ENCODE measurements at places on chromosomes 13 and 19.
A peak's percentile ranks its signal among the peaks of the same experiment; 100 is the strongest.

- DNase-seq = peak; percentile 97
Observed at GRCh38 chr19:1507763-1508506, 4.9 kb downstream of the ADAMTSL5 start.

- peak; percentile 28 for DNase-seq
Observed at GRCh38 chr19:13430790-13431582, 75.3 kb downstream of the CACNA1A start.

DNA sequence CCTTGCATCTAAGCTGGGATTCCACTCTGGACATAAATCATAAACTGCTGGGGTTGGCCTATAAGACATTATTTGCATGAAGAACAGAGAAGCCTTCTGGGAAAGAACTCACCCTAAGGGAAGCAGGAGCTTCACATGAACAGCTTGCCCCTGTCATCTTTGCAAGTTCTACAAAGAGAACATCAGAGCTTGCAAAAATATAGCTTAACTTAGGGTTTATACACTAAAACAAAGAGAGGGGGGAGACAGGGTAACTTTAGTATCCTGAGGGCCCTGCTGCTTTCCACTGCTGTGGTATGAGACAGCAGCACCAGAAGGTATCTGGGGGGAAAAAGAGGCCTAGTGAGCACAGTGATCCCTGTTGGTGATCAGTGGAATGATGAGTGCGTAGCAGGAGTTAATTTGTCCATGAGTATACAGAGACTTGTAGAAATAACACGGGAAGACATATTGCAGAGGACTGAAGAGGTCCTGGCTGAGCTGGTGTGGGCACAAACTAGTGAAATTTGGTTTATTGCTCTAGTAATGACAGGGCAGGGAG, 116.1 kb upstream of the TSC22D1 start:
- DNase-seq = no peak

DNA sequence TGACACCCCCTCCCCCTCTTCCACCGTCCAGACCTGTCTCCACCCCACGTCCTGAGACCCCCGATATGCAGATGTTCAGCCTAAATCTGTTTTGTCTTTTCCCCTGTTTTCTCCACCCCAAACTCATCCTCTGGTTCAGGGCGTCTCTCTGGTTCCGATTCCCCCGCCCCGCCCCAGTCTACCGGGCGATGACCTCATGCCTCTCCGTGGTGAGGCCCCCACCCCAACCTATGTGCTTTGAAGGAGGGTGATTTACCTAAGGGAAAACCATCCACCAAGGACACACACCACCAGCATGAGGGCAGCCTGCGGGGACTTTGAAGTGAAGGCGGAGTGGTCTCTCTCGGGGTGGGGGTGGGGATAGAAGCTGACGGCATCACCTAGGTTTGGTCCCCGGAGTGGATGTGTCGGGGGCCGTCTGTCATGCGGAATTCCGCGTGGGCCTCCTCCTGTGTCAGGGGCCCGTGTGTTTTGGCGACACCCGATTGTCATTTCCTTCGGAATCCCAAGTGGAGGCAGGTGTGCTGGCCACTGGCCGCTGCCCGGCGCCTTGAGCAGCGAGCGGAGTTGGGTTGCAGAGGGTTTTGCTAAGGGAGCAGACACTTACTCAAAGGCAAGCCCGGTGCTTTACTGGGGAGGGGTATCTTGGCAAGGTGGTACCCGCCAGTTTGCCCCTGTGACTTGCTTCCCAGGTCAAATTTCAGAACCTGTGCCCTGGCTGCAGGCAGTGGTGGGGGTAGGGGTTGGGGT, 1.4 kb downstream of the FZR1 start:
- DNase-seq = no peak

All from H54 (cell line).